Fibroblast of villous mesenchyme (primary cell): ENCODE measurements at places on chromosomes 16 and 17.

DNA sequence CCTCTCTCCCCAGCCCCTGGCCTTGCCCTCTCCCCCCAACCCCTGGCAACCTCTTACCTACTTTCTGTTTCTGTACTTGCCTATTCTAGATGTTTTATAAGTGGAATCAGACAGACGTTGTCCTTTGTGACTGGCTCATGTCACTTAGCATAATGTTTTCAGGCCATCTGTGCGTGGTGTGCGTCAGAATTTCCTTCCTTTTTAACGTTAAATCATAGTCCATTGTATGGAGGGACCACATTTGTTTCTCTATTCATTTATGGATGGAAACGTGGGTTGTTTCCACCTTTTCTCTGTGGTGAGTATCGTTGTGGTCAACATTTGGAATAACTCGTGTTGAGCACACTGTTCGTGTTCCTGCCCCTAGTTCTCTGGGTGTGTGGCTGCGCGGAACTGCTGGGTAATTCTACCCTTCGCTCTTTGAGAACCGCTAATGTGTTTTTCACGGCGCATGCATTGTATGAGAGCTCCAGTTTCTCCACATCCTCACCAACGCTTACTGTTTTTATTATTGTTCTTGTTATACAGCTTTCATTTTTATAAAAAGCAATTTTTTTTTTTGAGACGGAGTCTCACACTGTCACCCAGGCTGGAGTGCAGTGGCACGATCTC, 26.3 kb downstream of the ACTG1 start:
- DNase-seq = no peak

GRCh38 chr16:27314161-27314723, 468 bp downstream of the IL4R start:
- peak; percentile 98 for DNase-seq

GRCh38 chr16:49274591-49274990, 7.0 kb downstream of the CBLN1 start:
- no peak for DNase-seq

- DNase-seq = no peak
These were observed 42.8 kb upstream of the GFOD2 start for GRCh38 chr16:67761924-67762323.

GRCh38 chr17:54269881-54270280, 447.2 kb downstream of the KIF2B start:
- no peak for DNase-seq

DNA sequence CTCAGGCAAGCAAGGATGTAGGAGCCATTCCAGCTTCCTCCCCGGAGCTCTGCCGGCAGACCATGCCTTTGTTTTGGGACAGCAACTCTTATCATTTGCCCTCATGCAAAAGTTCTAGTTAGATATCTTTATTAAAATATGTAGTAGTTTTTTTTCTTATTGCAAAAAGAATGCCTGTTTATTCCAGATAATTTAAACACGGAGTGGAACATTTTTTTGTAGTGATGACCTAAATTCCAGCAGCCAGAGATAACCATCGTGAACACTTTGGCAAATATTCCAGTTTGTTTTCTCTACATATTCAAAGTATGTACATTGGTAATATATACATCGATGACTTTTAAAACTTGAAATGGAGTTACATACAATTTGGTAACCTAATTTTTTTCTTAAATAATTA, 54.8 kb downstream of the CRISPLD2 start:
- DNase-seq = no peak

GRCh38 chr17:30249460-30249859, 14.0 kb upstream of the SLC6A4 start:
- no peak for DNase-seq

- DNase-seq = peak; percentile 74
These were observed 204.8 kb upstream of the CPHXL start for GRCh38 chr16:75931043-75931442.

DNA sequence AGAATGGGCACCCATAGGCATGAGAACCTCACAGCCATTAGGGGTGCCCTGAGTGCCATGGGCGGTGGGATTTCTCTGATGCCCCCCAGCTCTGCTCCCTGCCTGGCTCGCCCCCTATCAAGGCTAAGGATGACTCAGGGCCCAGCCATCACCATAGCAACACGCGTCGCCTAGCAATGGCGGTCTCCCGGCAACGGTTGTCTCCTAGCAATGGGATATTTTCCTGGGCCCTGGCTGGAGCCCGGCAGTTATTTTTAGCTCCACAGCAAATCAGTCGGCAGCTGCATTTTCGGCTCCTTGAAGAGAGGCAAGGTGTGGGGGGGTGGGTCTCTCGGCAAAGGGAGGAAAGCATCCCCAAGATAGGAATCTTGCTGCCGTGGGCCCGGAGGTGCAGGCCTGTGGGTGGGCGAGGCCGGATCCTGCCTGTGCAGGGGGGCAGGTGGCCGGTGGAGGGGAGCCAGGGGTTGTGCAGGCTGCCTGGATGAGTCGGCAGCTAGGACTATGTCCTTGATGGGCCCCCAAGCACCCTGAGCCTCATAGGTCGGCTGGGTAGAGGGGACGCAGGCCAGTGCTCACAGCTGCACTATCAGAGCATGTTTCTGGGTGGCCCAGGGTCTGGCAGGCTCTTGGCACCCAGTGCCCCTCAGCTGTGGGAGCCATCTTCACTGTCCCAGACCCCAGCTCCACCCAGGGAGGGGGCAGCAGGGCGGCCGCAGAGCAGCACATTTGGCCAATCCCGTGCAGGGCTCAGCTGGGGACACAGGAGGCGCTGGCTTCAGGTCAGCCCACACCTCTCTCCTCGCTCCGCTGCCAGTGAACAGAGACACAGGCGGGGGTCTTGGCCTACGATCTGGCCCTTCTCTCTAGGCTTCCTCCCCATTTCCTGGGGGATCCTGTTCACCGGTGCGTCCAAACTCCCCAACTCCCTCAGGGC, 4.2 kb upstream of the FBXL16 start:
- DNase-seq = peak; percentile 74

- DNase-seq = peak; percentile 34
These were observed 18.0 kb downstream of the C17orf75 start for GRCh38 chr17:32323811-32324491.

- DNase-seq = peak; percentile 34
These were observed 1.1 kb downstream of the MAPK3 start for GRCh38 chr16:30121741-30122571.

DNA sequence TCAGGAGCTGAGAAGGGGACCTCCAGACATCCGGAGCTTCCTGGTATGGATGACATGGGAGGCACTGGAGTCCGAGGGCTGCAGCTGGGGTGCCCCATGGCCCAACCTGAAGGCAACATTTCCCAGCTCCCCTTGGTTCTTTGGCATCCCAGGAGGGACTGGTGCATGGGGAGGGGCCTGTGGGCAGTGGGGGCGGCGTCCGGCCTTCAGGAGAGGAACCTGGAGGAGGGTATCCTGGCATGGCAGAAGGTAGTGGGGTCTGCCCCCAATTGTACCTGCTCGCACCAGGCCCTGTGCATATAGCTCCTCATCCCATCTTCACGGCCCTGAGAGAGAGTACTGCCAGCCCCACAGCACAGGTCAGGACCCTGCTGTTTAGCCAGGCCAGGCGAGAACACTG, 11.9 kb downstream of the NPTX1 start:
- no peak for DNase-seq

GRCh38 chr16:47424846-47425245, 36.0 kb downstream of the ITFG1 start:
- no peak for DNase-seq

- DNase-seq = no peak
These were observed 20.5 kb upstream of the UBE2I start for GRCh38 chr16:1288813-1289476.
